ENCODE measurements at places on chromosomes 3 and 15.

GRCh38 chr15:93517176-93517575 is 428.2 kb upstream of the RGMA start:
- no peak for DNase-seq

DNA sequence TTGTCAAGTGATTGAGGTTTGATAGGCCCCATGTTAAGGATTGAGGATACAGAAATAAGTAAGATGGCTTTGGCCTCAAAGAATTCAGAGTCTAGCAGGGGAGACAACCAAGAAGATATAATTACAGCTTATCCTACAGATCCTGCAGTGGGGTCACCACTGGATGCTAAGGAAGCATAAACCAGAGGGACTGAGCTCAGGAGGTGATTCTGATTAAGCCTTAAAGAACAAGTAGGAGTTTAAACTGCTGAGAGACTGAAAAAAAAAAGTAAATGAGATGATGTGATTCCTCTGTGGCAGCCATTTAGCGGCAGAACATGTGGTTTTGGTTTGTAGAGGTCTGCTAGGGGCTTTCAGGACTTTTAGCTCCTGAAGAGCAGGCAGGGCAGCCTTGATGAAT is 72.1 kb upstream of the ROPN1 start:
- DNase-seq: no peak

- DNase-seq: peak; percentile 55
Measured at GRCh38 chr3:81699536-81700320, 61.7 kb downstream of the GBE1 start.

DNA sequence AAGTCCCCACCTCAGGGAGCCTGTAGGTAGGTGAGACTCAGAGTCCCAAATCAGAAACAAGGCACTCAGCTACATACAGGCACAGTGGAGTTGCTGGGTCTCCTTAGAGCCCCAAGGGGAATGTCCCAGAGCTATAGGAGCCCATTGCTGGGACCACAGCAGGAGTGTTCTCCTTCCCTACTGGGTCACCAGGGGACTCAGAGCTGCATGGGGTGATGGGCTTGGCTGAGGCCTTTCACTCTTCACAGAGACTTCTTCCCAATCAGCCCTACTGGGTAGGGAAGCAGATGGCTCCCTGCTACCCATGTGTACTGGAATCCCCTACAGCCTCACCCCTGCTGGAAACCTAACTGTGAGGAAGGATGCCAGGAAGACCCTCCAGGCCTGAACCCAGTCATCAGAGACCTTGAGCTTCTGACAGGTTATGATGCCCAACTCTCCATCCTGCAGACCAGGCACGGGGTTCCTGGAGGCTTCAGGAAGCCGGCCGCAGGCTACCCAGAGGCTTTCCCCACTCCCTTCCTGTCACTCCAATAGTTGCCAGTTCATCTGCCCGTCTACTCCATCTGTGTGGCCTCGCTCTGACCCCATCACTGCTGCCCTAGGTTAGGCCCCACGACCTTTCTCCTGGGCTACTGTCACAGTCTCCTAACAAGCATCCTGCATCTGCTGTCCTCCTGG is 24.0 kb downstream of the RASGRF1 start:
- DNase-seq: no peak

DNA sequence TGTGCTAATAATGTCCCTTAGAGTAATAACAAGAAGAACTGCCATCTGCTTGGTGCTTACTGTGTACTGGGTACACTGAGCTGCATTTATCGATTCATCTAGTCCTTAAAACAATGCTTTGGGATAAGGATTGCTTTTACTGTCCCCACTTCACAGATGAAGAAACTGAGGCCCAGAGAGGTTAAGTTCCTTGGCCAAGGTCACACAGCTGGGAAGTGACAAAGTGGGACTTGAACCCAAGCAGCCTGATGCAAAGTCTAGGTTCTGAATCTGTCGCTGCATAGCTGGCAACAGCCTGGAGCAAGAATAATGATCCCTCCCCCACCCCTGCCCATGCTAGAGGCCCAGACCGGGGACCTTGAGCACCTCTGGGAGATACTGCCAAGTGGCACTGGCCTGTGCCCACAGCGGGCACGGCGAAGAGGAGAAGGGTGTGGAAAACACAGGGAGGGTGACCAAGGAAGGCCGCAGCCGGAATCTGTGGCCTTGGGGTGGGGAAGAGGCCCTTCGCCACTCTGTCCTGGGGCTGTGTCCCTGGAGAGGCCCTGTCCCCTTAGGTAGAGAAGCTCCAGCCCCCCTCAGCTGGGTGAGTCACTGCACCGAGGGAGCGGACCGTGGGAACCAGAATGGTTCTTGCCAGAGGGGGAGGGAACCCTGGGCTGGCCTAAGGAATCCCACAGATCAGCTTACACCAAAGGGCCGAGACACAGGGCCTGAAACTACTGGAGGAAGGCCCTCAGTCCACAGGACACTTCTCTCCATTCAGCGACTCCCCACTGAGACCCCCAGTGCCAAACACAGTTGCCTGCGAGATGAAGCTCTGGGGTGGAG is 3.5 kb downstream of the PLXND1 start:
- no peak for DNase-seq

DNA sequence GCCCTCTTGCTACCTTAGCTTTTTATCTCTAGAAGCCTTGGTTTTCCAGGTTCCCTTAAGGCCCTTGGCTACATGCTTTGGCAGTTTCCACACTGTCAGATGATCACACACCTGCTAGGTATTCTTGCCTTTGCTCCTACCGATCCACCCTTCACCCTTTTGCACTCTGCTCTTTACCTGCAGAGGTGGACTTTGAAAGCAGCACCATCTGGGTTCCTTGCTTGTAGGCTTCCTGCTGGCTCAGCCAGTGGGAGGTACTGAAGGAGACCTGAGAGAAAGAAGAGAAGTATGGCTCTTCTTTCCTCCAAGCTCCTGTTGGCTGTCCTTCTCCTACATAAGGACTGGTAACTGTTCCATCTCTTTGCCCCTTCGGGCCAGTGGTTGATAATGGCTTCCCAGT is 7.3 kb upstream of the ZNF592 start:
- DNase-seq: no peak

- no peak for DNase-seq
Measured at GRCh38 chr15:70560617-70561328, 202.6 kb downstream of the UACA start.

DNA sequence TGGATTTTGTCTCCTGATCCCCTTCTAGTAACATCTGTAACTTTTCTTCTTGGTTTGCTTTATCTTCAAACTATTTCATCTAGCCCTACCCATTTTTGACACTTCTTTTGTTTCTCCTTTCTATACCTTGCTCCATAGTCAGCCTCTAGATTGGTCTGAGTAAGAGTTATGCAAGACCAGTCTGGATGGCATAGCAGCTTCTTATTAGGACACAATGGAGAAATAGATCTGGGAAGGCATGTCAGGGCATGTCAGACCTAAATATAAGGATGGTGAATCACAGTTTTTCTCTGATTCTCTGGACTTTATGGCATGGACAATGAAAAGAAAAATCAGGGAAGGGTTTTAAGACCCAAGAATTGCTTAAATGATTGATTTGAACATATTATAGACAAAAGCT is 452.5 kb downstream of the RAP2B start:
- no peak for DNase-seq

GRCh38 chr3:171783086-171783485 is 27.2 kb downstream of the PLD1 start:
- DNase-seq: no peak

GRCh38 chr15:82532383-82532990 is 7.8 kb downstream of the RPS17 start:
- no peak for DNase-seq

DNA sequence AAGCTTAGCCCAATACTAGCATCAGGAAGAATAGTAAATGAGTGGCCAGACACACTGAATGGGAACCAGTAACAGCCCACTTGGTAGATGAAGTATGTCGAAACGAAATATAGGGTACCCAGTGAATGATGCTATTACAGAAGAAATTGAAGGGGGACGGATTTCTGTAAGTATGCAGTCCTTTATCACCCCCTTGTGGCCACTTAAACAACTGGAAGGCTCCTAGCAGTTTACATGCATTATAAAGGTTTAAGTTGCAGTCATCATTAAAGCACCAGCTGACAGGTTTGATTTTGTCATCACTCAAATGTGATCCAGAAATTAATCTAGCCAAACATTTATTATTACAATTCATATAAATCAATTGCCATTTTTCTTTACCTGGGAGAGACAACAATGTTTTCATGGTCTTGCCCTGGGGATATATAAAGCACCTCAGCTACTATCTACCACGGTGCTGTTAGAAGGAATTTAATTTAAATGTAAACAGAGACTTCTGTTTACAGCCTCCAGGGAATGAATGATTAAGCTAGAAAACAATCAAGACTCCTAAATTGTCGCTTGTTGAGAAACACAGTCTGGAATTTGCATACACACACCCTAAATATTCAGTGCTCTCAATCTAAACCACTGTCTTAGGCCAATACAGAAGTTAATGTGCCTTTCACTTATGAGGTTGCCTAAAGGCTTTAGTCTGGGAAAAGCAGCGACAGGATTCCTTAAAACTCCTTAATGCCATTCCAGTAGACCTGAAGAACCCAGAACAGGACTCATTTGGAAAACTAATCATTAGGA is 7.8 kb downstream of the EIF1B start:
- DNase-seq: peak; percentile 71

GRCh38 chr3:39434574-39434973 is 28.1 kb downstream of the RPSA start:
- no peak for DNase-seq

DNA sequence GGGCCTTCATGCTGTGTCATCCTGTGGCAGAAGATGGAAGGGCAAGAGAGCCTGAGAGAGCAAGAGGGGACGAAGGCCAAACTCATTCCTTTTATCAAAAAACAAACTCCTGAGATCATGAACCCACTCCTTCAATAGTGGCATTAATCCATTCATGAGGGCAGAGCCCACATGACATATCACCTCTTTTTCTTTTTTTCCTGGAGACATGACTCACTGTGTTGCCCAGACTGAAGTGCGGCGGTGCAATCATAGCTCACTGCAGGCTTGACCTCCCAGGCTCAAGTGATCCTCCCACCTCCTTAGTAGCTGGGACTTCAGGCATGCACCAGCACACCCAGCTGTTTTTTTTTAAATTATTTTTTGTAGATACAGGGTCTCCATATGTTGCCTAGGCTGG is 92.0 kb upstream of the RNU6-1 start:
- DNase-seq: no peak

DNA sequence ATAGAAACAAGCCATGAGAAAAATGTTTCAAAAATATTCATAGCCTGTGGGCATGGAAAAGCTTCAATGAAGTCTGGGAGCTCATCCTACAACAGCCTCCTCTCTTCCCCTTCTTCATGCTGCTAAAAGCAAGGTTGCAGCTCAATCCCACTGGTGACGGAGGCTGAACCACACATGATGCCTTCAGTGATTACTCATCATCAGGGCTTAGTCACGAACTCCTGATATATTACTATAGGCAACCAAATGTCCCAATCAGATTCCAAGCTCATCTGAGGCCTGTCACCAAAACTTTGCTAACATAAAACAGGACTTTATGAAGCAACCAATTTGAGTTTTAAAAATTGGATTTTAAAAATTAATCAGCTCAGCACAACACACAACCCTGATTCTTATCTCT is 24.0 kb upstream of the SLC24A5 start:
- DNase-seq: no peak

GRCh38 chr3:180990505-180990904 is 969 bp upstream of the DNAJC19 start:
- no peak for DNase-seq

DNA sequence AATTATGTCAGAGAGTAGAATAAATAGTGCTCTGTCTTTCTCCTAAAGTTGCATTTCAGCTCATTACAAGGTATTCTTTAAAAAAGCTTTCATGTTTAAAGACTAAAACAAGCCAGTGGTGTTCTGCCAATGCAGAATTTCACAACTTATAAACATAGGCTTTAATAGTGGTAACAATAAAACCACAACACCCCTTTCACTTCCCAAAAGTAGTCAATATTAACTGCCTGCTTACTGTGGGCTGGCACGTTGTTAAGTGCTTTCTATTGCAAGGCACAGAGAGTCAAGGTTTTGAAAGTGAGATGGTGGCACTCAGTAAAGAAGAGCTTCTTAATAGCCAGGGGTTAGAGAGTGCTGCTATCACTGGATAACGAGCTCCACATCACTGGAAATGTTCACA is 8.4 kb upstream of the RTP1 start:
- no peak for DNase-seq

GRCh38 chr15:72192416-72192815 is 5.2 kb downstream of the GRAMD2A start:
- no peak for DNase-seq

DNA sequence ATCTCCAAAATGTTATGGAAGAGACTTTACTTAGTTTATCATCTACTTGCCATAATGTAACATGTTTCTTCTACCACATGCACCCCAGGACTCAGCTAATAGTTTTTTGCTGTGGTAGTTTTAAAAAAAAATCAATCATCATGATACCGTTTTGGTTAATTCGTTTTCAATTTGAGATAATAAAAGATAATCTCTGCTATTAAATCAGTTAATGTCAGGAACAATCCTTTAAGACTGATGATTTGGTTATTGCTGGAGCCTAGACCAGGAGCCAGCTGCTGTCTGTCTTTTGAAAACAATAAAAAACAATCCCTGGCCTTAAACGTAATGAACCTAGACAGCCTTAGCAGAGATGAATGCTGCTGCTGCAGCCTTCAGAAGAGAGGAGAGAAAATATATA is 403.7 kb downstream of the OXSM start:
- no peak for DNase-seq

All from globus pallidus (tissue), 1 donor.